ENCODE measurements at places on chromosomes 2 and 18.

DNA sequence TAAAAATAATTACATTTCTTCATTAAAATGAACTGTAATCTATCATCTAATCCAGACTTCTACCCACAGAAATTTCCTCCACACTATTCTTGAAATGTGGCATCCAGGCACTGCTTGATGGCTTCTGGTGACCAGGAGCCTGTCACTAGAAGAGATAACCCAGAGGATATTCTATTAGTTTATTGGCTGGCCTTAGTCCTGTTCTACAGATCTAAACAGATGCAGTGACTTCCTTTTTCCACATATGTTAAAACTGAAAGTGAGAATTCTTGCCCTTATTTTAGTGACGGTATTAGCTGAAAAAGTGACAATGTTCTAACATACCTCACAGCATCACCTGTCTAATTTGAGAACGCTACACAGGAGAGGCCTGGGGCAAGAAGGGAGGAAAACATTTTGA, 775.4 kb downstream of the TSN start:
- DNase-seq, result no peak

GRCh38 chr2:121887513-121888188, 132.2 kb downstream of the TSN start:
- no peak for DNase-seq

DNA sequence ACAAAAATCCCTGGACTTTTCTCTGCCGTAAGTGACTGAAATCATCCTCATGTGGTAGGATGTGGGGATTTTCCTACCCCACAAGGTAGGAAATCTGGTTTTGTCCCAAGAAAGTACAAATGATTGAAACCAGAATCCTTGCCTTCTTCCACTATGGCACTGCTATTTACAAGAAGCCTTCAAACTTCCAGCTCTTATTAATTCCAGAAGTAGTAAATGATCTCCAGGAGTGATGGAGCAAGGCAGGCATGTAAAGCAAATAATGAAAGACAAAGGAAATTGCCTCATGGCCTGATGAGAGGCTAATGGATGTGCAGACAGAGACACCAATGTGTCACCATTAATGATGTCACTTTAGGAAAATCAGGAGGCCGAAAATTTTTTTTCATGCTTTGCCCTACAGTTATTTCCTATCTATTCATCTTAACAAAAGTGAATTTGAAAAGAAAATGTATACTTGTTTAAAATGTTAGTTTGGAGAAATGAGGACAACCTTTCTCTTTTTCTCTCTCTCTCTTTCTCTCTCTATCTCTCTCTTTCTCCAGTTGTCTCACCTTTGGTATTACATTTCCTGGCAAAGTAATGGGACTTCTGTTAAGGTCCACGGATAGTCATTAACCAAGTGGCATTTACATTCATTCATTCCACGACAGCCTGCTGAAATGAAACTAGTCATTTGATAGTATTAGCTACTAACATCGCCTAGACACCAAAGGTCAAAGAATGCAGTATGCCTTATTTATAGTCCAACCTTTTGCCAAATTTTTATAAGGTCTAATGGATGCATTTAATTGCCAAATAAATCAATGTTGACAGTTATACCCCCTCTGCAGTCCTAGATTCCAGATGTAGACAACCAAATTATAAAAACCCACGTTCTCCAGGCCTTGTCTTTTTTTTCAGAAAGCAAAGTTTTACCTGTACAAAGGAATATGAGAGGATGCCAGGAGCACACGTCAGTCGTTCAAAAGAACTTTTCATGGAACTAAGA, 5.0 kb upstream of the EVA1A start:
- no peak for DNase-seq

DNA sequence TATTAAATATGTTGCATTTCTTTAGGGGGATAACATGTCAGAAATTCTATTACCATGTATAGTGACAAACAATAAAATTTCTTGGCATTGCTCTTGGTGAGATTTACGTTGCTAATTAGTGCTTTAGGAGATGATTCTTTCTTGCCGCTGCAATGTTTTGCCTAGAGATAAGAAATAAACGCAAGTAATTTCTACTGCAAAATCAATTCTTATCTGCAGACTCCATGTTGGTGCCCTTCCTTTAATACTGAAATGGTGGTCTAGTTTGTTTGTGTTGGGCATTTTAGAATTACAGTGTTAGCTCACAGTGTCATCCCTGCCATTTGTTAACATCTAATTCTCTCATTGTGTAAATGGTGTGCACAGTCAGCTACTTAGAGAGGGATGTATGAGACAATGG, 34.6 kb downstream of the ASXL3 start:
- DNase-seq, result no peak

GRCh38 chr18:45324495-45325113, 290.7 kb upstream of the SLC14A2 start:
- no peak for DNase-seq

DNA sequence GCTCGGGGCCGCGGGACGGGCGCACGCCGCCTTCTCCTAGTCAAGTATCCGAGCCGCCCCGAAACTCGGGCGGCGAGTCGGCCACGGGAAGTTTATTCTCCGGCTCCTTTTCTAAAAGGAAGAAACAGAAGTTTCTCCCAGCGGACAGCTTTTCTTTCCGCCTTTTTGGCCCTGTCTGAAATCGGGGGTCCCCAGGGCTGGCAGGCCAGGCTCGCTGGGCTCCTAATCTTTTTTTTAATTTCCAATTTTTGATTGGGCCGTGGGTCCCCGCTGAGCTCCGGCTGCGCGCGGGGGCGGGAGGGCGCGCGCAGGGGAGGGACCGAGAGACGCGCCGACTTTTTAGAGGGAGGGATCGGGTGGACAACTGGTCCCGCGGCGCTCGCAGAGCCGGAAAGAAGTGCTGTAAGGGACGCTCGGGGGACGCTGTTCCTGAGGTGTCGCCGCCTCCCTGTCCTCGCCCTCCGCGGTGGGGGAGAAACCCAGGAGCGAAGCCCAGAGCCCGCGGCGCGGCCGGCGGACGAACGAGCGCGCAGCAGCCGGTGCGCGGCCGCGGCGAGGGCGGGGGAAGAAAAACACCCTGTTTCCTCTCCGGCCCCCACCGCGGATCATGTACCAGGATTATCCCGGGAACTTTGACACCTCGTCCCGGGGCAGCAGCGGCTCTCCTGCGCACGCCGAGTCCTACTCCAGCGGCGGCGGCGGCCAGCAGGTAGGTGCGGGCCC, 617 bp downstream of the FOSL2 start:
- DNase-seq, result no peak

GRCh38 chr2:43361286-43361685, 134.9 kb upstream of the ZFP36L2 start:
- DNase-seq, result no peak

All from activated gamma-delta T cell treated with anti-CD3 and anti-CD28 coated beads, Interleukin-2, amount 50 U/mL, for 16 hours (primary cell).